ENCODE measurements at places on chromosomes 6 and 20.

DNA sequence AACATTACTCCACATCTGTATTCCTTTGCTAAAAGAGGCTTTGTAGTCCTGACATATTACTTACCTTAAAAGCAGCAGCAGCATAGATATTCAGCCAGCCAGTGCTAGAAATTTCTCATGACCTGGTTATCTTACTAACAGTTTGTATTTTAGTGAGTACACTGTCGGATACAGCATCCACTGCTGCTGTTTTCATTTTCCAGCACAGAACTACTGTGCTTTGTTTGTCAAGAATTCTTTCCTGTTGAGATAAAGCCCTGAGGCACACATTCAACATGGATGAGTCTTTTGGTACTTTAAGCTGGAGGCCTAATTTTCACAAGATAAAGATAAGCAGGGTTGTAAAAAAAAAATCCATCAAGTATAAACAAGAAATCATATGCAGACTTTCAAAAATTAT, 311.2 kb upstream of the OPRM1 start:
- no peaks in the 10 kb centered on the region for H3K27me3 ChIP-seq
- no peak overlapping the region for H3K27ac ChIP-seq
- H3K4me3 ChIP-seq: no peak overlapping the region
- no peak for DNase-seq

GRCh38 chr6:18978337-18979128, 591.4 kb downstream of the RNF144B start:
- no peaks in the 10 kb centered on the region for H3K4me1 ChIP-seq
- no peak overlapping the region for H3K4me3 ChIP-seq
- no peak overlapping the region for H3K27ac ChIP-seq
- H3K27me3 ChIP-seq: no peaks in the 10 kb centered on the region
- no peak for DNase-seq

GRCh38 chr6:10390495-10391298, 24.2 kb downstream of the TFAP2A start:
- no peak for DNase-seq
- no peak overlapping the region for H3K27ac ChIP-seq
- peaks cover 6% of the 10 kb centered on the region for H3K4me1 ChIP-seq

GRCh38 chr6:137313928-137314855, 95.0 kb upstream of the IFNGR1 start:
- no peaks in the 10 kb centered on the region for H3K36me3 ChIP-seq
- DNase-seq: peak; percentile 55
- H3K4me3 ChIP-seq: no peak overlapping the region
- no peaks in the 10 kb centered on the region for H3K27me3 ChIP-seq
- peaks cover 21% of the 10 kb centered on the region for H3K4me1 ChIP-seq

- no peak overlapping the region for H3K27ac ChIP-seq
- H3K36me3 ChIP-seq: peaks cover 41% of the 10 kb centered on the region
- no peak for DNase-seq
- H3K27me3 ChIP-seq: no peaks in the 10 kb centered on the region
These were observed 109.1 kb downstream of the UTRN start for GRCh38 chr6:144394210-144394609.

DNA sequence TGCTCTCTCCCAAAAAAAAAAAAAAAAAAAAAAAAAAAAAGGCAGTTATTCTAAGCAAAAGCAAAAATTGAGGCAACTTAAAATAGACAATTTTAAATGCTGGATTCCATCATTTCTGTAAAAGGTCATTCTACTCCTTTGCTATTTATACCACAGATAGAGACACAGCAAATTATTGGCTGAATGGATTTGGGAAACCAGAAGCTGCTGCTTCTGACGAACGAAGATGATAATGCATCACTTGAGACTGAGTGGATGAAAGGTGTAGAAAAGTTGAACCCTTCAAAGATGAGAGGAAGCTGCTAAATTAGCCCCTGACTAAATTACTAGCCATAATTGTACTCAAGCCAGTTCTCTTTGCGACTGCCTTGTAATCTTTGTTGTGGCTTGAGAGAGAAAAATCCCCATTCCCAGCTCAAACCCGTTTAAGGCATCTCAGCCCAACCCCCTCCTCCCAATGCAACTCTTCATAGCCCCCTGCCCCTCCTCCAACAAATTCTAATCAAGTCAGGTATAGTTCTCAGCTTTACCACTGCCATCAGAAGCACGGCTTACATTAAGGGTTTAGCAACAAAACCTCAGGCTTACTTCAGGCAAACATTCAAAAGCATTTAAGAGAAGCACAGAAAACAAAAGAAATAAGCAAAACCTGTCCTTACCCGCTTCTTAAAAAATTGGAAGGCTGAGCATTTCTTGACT, 1.0 kb downstream of the SGK1 start:
- H3K27ac ChIP-seq: no peak overlapping the region
- H3K4me3 ChIP-seq: peak overlapping the region; percentile 93
- no peak for DNase-seq
- peaks cover 15% of the 10 kb centered on the region for H3K4me1 ChIP-seq
- peaks cover 7% of the 10 kb centered on the region for H3K36me3 ChIP-seq
- peaks cover 42% of the 10 kb centered on the region for H3K27me3 ChIP-seq

DNA sequence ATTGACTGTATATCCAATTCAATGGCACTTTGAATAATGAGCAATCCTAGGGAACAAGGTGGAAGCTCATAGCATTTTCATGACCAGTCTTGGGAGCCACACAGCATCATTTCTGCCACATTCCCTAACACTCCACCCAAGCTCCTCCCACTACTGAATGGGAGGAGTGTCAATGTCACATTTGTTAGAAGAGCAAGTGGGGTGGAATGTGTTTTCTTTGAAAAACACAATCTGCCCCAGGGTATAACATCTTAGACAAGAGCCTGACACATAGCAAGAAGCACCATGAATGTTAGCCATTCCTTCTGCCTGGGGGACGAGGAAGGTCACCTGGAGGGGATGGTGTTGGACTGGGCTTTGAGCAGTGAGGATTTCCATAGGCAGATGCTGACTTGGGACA, 258.3 kb upstream of the PMEPA1 start:
- H3K4me1 ChIP-seq: no peaks in the 10 kb centered on the region
- H3K4me3 ChIP-seq: no peak overlapping the region
- peaks cover 43% of the 10 kb centered on the region for H3K27me3 ChIP-seq
- DNase-seq: no peak
- no peak overlapping the region for H3K27ac ChIP-seq

DNA sequence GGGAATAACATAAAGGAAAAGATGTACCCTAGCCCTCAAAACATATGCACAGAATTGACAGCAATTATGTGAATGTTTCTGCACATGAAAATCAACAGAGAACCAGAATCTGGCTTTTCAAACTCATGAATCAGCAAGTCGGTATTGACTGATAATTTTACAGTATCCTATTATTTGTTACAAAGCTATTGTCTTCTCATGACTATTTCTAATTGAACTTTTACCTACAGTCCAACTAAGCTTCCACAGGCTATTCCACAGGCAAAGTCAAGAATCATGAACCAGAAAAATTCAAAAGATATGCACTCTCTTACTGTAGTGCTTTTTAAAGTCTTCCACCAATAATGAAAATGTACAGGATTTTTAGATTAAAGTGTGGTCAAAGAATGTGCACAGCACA, 49.1 kb upstream of the DST start:
- H3K4me1 ChIP-seq: no peaks in the 10 kb centered on the region
- H3K27ac ChIP-seq: no peak overlapping the region
- no peaks in the 10 kb centered on the region for H3K36me3 ChIP-seq
- H3K4me3 ChIP-seq: no peak overlapping the region

DNA sequence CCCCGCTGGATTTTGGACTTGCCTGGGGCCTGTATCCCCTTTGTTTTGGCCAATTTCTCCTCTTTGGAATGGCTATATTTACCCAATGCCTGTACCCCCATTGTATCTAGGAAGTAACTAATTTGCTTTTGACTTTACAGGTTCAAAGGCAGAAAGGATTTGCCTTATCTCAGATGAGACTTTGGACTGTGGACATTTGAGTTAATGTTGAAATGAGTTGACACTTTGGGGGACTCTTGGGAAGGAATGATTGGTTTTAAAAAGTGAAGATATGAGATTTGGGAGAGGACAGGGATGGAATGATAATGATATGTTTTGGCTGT, 1220.3 kb upstream of the CITED2 start:
- H3K36me3 ChIP-seq: no peaks in the 10 kb centered on the region
- H3K27ac ChIP-seq: no peak overlapping the region
- no peak for DNase-seq
- no peak overlapping the region for H3K4me3 ChIP-seq
- H3K27me3 ChIP-seq: no peaks in the 10 kb centered on the region
- no peaks in the 10 kb centered on the region for H3K4me1 ChIP-seq

GRCh38 chr6:139174961-139175360, 40.1 kb downstream of the HECA start:
- H3K4me1 ChIP-seq: peaks cover 39% of the 10 kb centered on the region
- H3K4me3 ChIP-seq: no peak overlapping the region
- no peaks in the 10 kb centered on the region for H3K27me3 ChIP-seq
- H3K27ac ChIP-seq: no peak overlapping the region
- peaks cover 41% of the 10 kb centered on the region for H3K36me3 ChIP-seq

GRCh38 chr6:29631209-29631810, 1.7 kb downstream of the GABBR1 start:
- H3K27ac ChIP-seq: no peak overlapping the region
- DNase-seq: no peak
- peaks cover 75% of the 10 kb centered on the region for H3K4me1 ChIP-seq

DNA sequence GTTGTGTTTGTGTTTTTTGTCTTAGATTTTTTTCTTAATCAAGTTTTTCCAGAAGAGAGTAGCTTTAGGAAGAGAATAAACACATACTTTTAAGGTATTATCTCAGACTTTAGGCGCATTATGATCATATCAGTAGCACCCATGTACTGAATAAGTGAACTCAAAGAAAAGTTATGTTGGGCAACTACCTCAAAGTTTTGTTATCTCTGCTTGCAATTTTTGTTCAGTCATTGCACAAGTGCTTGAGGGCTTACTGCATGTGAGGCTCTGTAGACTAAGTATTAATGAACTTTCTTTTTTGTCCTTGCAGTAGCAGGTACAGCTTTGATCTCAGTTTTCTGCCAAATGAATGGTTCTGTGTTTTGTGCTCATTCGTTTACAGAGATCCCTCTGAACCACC, 189.0 kb downstream of the SLC16A10 start:
- peaks cover 67% of the 10 kb centered on the region for H3K36me3 ChIP-seq
- no peaks in the 10 kb centered on the region for H3K27me3 ChIP-seq
- no peak overlapping the region for H3K27ac ChIP-seq
- no peak overlapping the region for H3K4me3 ChIP-seq

GRCh38 chr6:45657226-45657625, 279.5 kb upstream of the SUPT3H start:
- no peaks in the 10 kb centered on the region for H3K36me3 ChIP-seq
- H3K4me3 ChIP-seq: no peak overlapping the region
- peaks cover 19% of the 10 kb centered on the region for H3K27me3 ChIP-seq

DNA sequence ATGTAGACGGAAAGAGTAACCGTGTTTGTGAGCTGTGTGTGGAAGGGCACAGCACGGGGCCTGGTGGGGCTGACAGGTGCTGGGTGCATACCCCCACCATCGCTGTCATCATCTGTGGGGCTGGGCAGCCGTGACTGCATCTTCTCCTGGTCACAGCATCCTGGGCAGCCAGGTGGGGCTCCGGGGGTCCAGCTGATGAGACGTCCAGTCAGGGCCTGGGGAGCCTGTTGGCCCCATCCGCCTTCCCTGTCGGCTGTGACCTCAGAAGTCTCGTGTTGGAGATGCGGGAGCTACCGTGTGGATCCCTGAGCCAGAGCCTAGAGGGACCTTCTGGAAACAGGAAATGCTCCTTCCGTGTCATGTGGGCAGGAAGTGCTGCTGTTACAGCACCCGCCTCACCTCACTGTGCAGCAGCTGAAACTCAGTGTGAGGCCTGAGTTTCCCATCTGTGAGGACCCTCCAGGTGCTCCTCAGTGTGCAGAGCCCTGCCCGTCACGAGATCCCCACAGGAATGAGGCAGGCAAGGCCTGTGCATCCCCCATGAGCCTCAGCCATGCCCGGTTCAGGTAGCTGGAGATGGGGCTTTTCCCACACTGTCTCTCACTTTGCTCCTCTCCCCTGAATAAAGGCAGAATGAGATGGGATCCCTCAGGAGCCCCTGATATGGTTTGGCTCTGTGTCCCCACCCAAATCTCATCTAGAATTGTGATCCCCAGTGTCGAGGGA, 108.7 kb downstream of the ERMARD start:
- H3K36me3 ChIP-seq: no peaks in the 10 kb centered on the region
- no peak for DNase-seq
- H3K4me3 ChIP-seq: no peak overlapping the region
- peaks cover 15% of the 10 kb centered on the region for H3K4me1 ChIP-seq
- H3K27me3 ChIP-seq: peaks cover 7% of the 10 kb centered on the region

- H3K27me3 ChIP-seq: no peaks in the 10 kb centered on the region
- H3K4me3 ChIP-seq: no peak overlapping the region
- no peaks in the 10 kb centered on the region for H3K36me3 ChIP-seq
- DNase-seq: no peak
- peaks cover 27% of the 10 kb centered on the region for H3K4me1 ChIP-seq
These were observed 80.1 kb downstream of the FYN start for GRCh38 chr6:111792914-111793700.

GRCh38 chr20:24502661-24503060, 33.2 kb downstream of the SYNDIG1 start:
- H3K4me1 ChIP-seq: no peaks in the 10 kb centered on the region
- DNase-seq: no peak
- H3K4me3 ChIP-seq: no peak overlapping the region
- H3K36me3 ChIP-seq: no peaks in the 10 kb centered on the region
- H3K27me3 ChIP-seq: peaks cover 16% of the 10 kb centered on the region

GRCh38 chr20:51193066-51193772, 170.3 kb upstream of the KCNG1 start:
- H3K36me3 ChIP-seq: no peaks in the 10 kb centered on the region
- H3K27ac ChIP-seq: no peak overlapping the region
- H3K4me1 ChIP-seq: peaks cover 6% of the 10 kb centered on the region
- H3K27me3 ChIP-seq: peaks cover 21% of the 10 kb centered on the region
- no peak overlapping the region for H3K4me3 ChIP-seq
- DNase-seq: no peak

DNA sequence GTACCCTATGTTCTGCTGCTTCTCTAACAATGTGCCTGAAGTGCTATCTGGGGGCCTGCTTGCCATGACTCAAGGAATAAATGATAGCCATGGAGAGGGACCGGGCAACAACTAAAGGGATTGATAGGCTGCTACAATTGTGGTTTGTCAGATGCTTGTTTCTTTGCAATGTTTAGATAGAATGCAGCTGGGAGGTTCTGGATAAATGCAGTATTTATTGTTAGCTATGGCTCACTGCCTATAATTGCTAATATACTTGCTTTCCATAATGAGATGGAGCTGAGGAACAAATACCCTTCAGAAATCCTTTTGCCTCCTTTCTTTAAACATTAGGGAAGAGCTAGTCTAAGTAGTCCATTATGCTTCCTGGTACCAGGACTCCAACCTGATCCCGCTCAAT, 575.2 kb upstream of the SYNCRIP start:
- no peaks in the 10 kb centered on the region for H3K27me3 ChIP-seq
- DNase-seq: no peak
- H3K4me1 ChIP-seq: no peaks in the 10 kb centered on the region
- no peak overlapping the region for H3K4me3 ChIP-seq
- H3K36me3 ChIP-seq: no peaks in the 10 kb centered on the region
- no peak overlapping the region for H3K27ac ChIP-seq
